ENCODE measurements at places on chromosomes 3 and 15.

- DNase-seq, result no peak
Measured at GRCh38 chr3:61824553-61825135, 263.3 kb downstream of the PTPRG start.

- DNase-seq, result peak; percentile 85
Measured at GRCh38 chr3:100496711-100497261, 4.4 kb downstream of the TMEM45A start.

DNA sequence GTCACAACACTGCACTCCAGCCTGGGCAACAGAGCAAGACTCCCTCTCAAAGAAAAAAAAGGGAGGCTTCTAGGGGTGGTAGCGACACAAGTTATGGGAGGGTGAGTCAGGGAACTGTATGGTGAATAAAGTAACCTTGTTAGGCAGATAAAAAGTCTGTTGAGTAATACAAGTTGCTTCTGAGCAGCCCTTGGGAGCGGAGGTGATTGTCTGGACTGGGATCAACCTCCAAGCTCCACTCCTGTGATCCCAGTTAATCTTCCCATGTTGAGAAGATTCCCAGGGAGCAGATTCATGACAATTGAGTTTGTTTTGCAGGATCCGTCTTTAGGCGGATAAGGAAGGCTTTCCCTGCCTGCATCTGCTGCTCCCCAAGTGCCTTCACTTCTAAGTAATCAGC is 335.9 kb downstream of the THSD4 start:
- DNase-seq, result no peak

GRCh38 chr3:32675650-32676049 is 9.3 kb upstream of the CNOT10 start:
- no peak for DNase-seq

GRCh38 chr3:148087601-148088371 is 609.9 kb upstream of the AGTR1 start:
- no peak for DNase-seq

DNA sequence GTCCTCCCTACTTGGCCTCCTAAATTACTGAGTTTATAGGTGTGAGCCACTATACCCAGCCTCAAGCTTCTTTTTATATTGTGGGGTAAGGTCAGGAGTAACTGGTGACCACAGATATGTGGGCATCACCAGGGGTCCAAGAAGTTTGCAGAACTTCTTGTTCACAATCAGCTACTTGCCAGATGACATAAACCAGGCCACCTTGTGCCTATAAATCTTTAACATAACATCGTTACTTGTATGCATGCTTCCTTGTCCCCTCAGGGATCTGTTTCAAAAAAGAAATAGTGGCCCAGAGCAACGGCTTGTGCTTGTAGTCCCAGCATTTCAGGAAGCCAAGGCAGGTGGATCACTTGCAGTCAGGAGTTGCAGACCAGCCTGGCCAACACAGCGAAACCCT is 115.1 kb upstream of the FAM174B start:
- DNase-seq, result no peak

DNA sequence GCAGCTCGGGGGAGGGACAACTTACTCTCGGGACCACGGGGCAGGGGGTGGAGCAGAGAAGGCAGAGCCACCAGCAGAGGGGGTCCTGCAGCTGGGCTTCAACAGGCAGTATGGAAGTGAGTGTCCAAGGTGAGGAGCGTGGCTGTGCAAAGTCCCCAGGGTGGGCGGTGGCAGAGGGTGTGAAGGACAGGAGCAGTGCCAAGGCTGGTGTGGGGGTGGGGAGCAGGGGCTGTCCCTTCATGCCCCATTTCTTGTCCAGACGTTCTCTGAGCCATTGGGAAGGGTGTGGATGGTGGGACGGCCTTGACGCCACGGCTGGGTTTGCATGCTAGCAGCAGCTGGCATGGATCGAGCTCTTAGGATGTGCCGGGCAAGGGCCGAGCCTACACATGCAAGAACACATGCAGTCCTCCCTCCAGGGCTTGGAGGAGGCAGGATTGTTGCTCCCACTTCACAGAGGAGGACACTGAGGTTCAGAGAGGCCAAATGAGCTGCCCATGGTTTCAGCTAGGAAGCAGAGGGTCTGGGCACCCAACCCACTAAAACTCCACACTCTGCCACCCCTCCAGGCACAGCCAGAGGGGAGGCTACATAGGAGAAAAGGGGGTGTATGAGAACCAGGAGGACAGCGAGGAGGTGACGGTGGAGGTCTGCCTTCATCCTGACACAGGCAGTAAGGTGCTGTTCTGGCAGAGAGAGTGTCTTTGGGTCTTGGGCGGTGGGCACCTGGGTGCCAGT is 93.6 kb downstream of the TBC1D2B start:
- DNase-seq, result no peak

DNA sequence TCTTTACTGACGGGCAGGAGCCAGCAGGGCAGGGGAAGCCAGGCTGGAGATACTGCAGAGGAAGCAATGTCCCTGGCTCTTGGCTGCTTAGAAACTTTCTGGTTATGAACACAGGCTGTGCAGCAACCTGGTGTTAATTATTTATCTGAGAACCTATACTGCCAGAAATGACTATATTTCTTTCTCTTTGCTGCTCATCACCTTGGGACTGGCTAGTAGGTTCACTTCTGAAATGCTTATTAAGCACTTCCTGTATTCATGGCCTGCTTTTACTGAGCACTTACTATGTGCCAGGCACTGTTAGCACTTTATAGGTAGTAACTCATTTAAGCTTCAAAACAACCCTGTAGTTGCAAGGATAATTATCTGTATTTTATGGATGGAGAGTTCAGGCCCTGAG is 57.6 kb downstream of the RAB11A start:
- DNase-seq, result no peak

DNA sequence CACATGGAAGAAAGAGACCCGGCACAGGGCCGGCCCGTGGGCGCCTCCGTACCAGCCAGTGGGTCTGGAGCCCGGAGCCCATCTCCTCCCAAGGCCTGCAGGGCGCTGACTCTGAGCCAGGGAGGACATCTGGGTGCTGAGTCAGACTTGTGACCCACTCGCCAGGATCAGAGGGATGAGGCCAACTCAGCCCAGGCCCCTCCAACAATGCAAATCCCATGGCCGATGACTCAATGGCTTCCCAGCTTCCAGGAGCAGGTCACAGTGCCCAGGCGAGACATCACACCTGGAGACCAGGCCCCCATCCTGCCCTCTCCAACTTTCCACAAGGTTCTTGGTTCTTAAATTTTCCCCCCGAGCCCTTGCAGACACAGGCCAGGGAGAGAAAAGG is 95.1 kb downstream of the LRIG1 start:
- DNase-seq, result peak; percentile 86

DNA sequence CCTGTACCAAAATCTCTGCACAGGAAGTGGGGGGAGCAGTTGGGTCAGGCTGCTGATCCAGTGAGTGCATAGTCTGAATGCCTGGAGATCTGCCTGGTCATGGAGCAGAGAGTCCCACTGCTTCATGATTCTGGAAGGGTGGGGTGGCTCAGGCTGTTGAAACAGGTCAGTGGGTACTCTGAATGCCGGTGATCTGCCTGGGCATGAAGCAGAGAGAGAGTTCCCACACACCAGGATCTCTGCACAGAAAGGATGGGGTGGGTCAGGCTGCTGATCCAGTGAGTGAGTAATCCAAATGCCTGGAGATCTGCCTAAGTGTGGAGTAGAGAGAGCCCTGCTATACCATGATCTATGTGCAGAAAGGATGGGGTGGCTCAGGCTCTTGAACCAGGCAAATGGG is 16.1 kb upstream of the GCSAM start:
- peak; percentile 6 for DNase-seq

DNA sequence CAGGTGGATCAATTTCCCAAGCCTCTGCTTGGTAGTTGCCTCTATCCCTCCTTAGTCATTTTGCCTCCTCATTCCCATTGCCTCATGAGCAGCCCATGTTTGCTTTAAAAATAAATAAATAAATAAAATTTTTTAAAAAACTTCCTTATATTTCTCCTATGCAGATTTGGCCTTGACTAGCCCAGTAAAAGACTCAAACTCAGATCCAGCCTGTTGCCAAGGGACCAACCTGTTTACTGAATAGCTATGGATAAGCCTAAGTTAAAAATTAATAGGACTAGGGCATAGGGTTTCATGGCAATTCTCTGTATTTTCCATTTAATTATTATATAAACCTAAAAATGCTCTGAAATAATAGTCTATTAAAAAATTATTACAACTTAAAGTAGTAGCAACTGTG is 384.4 kb downstream of the RSL24D1 start:
- no peak for DNase-seq

- no peak for DNase-seq
Measured at GRCh38 chr3:4294616-4295327, 8.4 kb upstream of the SETMAR start.

DNA sequence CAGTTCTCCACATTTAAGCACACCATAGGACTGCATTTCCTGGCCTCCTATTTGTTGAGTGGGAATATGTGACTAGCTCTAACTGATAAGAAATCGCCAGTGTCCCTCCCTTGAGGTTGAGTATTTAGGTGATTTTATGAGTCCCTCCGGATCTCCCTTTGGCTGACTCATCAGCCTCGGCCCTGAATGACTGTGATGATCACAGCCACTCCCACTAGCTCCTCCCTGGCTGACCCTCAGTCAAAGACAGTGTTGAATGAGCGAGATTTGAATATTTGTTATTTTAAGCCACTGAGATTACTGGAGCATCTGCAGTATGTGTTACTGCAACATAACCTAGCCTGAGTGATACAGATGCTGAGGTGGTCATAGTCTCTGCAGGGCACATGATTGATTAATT is 515.3 kb downstream of the EPHB1 start:
- DNase-seq, result no peak

GRCh38 chr3:116340680-116341216 is 104.5 kb downstream of the LSAMP start:
- DNase-seq, result no peak

DNA sequence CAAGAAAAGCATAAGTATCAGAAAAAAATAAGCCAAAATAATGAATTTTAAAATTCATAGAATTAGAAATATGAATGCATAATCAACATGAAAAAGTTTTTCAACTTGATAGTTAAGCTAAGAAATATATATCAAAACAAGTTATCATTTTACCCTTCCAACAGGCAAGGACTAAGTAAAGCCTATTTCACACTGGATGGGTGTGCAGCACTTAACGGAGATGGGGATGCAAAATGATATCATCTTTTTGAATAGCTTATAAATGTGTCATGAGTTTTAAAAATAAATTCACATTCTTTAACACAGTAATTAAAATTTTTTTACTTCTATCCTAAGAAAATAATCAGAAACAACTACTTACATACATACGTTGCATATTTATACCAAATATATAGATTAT is 20.9 kb downstream of the PIK3R4 start:
- DNase-seq, result peak; percentile 56

- DNase-seq, result no peak
Measured at GRCh38 chr3:64508140-64508539, 179.7 kb downstream of the ADAMTS9 start.

DNA sequence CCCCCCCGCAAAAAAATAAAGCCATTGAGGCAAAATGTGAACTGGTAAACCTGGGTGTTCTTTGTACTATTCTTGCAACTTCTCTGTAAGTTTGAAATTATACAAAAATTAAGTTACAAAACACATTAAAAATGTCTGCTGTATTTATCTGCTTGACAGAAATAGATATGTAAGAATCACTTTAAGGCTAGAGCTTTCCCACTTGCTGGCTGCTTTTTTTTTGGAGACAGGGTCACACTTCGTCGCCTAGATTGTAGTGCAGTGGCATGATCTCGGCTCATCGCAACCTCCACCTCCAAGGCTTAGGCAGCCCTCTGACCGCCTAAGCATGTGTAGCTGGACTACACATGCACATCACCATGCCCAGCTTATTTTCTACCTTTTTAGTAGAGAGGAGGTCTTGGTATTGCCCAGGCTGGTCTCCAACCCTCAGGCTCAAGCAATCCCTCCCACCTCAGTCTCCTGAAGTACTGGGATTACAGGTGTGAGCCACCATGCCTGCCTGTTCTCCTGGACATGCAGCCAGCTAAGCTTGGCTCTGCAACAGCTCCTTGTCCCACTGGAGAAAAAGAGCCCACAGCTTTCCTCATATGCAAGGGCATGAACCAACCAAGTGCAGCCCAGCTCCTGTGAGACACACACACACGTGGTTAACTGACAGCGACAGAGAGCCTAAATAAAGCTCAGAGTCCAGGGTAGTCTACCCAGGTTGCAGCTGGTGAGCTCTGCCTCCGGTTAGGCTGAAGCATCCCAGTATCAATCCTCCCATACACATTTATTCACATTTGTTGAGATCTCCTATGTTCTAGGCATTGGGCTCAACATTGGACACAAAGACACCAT is 4.5 kb downstream of the RPS17 start:
- DNase-seq, result no peak

Data from EH (cell line).